ENCODE measurements at places on chromosomes 5 and 9.

GRCh38 chr9:137740312-137740711 lies 121.5 kb downstream of the EHMT1 start:
- peak; percentile 25 for DNase-seq

DNA sequence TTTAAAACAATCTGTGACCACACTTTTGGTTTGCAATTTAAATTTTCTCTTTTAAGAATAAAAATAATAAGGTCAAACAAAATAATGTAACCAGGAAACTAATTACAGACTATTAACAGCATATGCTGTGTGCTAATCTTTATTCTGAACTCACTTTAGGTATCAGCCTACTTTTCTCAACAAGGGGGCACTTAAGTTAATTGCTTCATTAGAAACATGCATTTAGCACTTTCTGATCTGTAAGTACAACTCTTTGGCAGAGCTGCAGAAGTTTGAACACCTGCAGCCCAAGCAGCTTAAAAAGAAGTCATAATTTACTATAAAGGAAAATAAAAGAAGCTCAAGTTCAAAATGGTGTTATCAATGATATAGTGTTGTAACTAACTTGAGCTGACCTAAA lies 21.7 kb downstream of the XRCC4 start:
- DNase-seq, result no peak

DNA sequence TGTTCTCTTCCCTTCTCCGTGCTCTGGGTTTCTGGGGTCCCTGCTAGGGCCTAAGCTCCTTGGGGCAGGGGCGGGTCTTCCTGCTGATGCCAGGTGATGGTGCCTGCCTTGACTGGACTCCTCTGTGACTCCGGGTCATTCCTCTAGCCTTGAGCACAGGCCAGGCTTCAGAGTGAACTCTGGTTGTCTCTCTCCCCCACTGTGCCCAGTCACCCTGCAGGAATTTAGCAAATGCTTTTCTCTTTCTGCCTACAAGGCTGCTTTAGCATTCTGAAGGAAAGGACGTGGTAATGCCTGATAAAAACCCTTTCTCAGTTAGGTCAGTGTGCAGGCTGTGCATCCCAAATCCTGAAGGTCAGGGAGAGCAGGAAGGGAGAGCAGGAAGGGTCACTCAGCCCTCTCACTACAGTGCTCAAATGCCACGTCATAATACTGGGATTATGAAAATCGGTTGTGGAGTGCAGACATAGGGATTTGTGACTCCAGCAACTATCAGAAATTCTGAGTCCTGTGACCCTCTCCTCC lies 2.7 kb downstream of the CXCL14 start:
- DNase-seq, result no peak

- no peak for DNase-seq
Measured at GRCh38 chr5:96743065-96743768, 64.5 kb downstream of the ERAP1 start.
